CD4-positive, alpha-beta T cell treated with Interleukin-10 for 1 hour (primary cell): ENCODE measurements at places on chromosomes 4 and X.

GRCh38 chrX:24777660-24778059, 83.9 kb downstream of the POLA1 start:
- DNase-seq, result no peak

GRCh38 chr4:151862766-151863165, 102.0 kb upstream of the GATB start:
- DNase-seq, result no peak

GRCh38 chr4:6157926-6158325, 42.4 kb downstream of the JAKMIP1 start:
- no peak for DNase-seq

DNA sequence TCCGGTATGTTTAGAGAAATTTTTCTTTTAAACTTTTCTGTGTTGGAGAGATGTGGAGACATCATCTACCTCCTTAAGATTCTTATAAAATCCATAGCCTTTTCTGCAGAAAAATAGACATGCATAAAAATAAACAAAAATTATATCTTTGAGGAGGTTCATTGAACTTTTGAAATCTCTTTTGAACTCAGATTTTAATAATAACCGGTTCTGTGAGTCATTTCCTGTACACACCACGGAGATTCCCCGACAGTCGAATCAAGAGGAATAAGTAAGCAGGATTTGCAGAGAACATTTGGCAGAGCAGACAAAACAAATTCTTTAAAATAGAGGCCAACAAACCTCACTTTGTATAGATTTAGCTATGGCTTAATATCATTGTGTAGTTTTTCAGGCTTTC, 918.7 kb upstream of the POU3F4 start:
- no peak for DNase-seq

GRCh38 chr4:140754918-140755773, 1.0 kb downstream of the TBC1D9 start:
- DNase-seq, result no peak

DNA sequence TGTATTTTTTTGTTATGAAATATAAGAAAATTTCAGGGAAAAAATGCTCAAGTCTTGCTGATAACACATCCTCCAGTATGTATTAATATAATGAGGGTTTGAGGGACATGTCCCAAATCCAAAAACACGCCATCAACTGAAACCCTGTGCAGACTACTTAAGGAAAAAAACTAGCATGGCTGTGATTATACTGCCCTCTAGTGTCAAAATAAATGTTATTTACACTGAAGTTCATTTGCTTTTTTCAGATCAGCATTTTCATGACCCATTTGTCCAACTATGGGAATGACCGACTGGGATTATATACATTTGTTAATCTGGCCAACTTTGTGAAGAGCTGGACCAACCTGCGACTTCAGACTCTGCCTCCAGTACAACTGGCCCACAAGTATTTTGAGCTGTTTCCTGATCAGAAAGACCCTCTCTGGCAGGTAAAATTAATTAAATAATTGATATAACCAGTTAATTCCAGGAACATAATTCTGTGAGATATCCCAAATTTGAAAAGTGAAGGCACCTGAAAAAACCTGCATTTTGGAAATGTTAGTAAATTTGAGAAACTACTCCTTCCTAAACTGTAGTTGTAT, 128.5 kb downstream of the PRSS12 start:
- DNase-seq, result peak; percentile 21

DNA sequence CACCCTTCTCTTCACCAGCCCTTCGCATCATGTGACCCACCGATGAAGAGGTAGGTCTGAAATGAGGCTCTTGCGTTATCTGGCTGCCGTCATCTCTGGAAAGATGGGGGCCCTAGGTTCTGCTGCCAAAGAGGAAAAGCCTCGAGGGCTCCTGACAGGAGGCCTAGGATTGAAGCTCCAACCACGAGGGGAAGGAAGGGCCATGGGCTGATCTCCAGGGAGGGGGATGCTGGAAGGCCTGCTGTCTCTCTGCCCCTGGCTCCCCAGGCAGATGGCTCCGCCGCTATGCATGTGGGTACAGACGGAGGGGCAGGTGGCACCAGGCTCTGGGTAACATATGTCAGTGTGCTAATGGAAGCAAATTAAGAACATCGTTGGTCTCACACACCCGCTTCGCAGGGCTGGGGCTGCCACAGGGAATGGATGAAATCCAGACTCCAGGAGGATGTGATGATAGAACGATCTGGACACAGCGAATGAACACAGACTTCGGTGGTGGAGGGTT, 44.9 kb downstream of the AFAP1 start:
- no peak for DNase-seq

DNA sequence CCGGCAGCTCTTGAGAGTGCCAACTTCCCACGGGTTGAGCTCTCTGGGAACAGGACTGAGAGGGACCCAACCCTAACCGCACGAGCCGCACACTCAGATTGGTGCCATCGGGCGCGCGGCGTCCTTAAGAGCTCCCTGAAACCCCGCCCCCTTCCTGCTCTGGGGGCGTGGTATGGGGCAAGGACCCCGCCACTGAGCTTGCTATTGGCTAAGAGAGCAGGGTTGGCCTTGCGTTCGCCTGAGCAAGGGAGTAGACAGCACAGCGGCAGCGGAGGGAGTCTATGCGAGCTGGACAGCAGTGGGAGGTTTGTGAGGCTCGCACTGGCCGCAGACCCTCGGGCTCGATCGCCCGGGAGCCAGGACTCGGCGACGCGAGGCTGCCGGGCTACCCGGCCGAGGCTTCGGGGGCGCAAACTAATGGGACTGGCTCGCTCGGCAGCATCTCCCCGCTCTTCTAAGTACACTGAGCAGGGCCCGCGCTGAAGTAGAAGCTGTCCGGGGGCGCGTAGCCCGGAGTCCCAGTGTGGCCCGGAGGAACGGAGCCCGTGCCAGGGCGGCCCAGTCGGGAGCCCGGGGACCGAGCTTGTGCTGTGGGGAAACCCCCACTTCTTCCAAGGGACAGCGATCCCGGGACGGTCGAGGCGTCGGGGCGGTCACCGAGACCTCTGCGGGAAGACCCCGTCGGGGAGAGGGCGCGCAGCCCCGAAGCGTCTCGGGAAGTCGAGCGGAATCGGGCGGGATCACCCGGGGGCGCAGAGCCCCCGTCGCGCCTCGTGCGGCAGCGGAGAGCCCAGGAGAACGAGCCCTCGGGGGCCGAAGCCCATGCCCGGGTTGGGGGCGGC, at the start of gene EFNB1:
Gene EFNB1, plus strand, starts transcription at position 282 of the 842 bp plus-strand sequence. CDS start 756 bp downstream, outside the sequence.
- peak; percentile 91 for DNase-seq

GRCh38 chrX:45849261-45849862, 648.7 kb upstream of the DIPK2B start:
- DNase-seq, result peak; percentile 54

DNA sequence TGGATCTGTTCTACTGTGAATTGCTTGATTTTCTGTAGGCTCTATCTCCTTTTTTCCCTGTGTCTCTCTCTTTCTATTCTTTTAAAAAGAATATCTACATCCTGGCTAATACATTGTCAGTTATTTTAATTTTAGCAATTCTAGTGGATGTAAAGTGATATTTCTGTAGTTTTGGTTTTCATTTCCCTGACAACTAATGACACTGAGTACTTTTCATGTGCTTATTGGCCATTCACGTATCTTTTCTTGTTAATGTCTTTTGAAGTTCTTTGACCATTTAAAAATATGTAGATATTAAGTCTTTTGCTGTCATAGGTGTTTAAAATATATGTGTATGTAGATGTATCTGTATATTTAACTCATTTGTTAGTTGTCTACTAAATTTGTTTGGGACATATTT, 59.0 kb upstream of the SOX3 start:
- DNase-seq, result no peak

DNA sequence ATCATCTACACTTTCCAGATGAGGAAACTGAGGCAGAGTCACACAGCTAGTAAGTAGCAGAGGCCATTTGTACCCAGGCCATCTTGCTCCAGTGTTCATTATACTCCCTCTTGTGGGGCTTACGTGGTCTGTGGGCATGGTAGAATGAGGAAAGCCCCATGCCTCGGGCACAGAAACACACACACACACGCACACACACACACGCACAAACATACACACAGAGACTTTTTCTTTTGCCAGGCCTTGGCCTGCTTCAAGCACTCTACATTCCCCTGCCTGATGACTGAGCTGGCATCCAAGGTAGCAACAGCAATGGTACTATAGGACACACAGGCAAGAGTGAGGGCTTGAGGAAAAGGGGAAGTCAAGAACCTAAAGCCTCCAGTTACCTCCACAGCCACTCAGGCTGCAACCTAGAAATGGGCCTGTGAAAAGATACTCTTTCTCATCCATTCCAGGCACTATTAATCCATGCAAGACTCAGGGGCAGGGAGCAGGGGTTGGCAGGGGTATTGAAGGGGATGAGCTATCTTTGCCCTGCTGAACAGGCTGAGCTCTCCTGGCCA, 43.6 kb downstream of the STARD8 start:
- no peak for DNase-seq

- DNase-seq, result no peak
Observed at GRCh38 chrX:108380222-108380621, 58.0 kb downstream of the COL4A6 start.

DNA sequence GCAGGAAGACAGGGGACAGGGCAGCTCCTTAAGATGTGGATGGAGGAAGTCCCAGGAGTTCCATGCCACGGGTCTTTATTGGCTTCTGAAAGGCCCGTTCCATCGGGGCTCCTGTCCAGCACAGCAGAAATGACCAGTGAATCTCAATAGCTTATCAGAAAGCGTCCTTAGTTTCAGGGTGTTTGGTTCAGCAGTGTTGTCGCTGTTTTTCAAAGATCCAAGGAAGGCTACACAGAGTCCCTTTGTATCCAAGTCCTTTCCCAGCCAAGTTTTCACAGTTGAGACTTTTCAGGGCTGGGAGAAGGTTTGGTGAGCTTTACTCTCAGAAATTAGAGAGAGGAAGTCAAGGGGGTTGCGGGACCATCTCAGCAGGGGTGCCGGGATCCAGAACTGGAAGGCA, 5.0 kb upstream of the ZCCHC4 start:
- no peak for DNase-seq

DNA sequence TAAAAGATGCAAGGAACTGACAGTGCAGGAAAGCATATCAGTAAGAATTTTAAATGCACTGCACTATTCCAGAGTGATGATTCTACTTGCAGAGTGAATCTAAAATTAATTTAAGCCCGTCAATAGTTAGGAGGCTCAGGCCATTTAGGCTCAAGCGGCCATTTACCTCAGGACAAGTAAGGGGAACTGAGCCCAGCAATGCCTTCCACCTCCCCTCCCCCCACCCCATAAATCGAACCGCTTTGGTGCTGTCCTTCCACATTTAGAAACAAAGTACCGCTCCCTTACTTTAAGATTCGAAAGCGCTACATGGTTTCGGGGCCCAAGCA, 665 bp downstream of the RBM41 start:
- DNase-seq, result no peak

DNA sequence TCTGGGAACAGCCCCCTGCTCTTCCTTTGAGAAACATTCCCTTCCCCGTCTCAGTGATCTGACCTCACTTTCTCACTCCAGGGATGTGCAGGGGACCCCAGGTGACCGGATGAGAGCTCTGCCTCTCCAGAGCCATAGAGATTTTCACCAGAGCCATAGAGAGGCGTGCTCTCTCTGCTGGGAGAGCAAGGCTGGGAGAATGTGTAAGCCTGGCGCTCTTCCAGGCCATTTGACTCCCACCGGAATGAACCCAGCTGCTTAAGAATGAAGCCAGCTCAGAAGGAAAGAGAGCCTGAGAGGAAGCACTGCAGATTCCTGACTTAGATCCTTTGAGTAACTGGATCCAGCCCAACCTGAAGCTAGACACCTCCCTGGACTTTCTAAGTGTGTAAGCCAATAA, 106.4 kb downstream of the DHX15 start:
- no peak for DNase-seq

- no peak for DNase-seq
Observed at GRCh38 chrX:108331126-108331909, 106.9 kb downstream of the COL4A6 start.
